ENCODE measurements at places on chromosomes 5 and 9. TPM values are rescaled to one million over a fixed set of nuclear protein-coding genes. Genes with fewer than 3 reads are reported as not detected.

GRCh38 chr5:89707891-89708290 lies 701.7 kb downstream of the CETN3 start:
- DNase-seq, result no peak

- no peak for DNase-seq
Measured at GRCh38 chr5:154466671-154467070, 11.4 kb downstream of the HAND1 start.

DNA sequence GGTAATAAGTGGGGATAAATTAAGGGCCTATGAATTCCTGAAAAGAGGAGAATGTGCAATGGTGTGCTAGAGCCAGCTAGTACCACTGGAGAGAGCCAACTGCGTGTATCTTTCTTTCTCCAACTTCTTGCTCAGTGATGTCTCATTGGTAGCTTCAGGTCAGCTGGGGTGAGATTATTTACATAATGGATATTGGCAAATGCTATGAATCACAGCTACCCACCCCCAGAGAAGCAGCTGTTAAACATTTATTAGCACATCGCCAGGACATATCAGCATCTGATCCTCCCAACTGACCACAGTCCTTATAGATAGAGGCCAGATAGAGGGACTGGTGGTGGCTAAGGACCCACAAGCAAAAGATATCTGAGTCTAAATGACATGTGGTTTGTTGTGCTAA lies 421.3 kb downstream of the ACTL7B start:
- DNase-seq, result no peak

GRCh38 chr5:112921026-112921832 lies 798 bp downstream of the REEP5 start:
- peak; percentile 66 for DNase-seq

- no peak for DNase-seq
Measured at GRCh38 chr9:91776409-91777291, 173.4 kb downstream of the ROR2 start.

DNA sequence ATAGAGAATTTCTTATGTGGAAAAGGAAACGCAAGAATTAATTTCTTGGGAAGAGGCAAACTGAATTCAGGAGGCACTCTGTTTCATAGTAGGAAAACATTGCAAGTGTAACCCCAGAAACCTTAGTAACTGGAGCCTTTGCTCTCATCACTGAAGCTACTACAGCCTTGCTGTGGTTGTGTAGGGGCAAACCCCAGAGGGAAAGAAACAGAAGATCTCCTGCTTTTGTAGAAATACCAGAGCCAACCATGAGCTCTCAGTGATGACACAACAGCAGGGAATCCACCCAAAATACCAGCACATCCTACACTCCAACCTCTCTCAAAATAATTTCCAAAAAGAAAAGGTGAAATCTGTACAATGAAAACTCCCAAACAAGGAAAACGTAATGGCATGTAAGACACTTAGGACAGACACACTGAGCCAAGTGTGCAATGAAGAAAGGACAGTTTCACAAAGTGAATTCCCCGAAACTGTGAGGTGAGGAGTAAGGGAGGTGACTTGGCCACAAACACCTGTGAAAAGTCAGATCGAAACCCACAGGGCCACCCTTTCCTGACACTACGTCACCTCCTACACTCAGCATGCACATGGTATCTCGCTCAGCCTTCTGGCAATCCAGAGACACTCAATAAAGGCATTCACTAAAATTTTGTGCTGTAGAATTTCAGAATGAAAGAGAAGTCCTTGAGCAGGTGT lies 8.5 kb upstream of the ACSL6 start:
- peak; percentile 46 for DNase-seq

DNA sequence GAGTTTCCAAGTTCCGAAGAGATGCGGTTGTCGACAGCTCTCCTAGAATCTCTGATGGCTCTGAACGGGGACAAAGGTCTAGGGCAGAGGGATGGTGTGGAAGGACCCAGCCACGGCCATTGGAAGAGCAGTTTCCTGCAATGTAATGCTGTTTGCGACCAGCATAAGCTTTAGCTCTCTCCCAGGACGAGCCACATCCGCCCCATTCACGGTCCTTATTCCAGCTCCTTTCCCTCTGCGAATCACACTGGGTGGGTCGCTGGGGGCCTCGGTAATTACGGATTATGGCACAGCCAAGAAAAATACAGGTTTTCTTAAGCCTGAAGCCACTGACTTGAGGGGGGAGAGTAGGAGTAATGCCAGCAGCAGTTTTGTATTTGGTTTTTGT lies 22.7 kb downstream of the ANXA2R start:
- DNase-seq, result no peak

- DNase-seq, result no peak
Measured at GRCh38 chr5:150438873-150439546, 10.5 kb downstream of the RPS14 start.

DNA sequence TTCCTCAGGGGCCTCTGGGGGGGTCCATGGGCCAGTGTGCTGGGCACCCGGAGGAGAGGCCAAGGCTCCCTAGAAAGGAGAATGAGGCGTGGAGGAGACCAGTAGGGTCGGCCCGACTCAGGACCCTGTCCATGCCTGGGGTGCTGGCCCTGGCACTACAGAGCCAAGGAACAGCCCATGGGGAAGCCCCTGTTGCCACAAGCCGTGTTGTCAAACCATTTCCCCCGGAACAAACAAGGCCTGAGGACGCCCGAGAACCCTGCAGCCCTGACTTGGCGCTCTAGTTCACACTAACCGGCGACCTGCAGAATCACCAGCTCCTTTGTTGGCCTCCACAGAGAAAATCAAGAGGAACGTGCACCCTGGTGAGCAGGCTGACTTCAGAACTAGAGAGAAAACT lies 41.6 kb upstream of the SLC12A7 start:
- DNase-seq, result no peak

DNA sequence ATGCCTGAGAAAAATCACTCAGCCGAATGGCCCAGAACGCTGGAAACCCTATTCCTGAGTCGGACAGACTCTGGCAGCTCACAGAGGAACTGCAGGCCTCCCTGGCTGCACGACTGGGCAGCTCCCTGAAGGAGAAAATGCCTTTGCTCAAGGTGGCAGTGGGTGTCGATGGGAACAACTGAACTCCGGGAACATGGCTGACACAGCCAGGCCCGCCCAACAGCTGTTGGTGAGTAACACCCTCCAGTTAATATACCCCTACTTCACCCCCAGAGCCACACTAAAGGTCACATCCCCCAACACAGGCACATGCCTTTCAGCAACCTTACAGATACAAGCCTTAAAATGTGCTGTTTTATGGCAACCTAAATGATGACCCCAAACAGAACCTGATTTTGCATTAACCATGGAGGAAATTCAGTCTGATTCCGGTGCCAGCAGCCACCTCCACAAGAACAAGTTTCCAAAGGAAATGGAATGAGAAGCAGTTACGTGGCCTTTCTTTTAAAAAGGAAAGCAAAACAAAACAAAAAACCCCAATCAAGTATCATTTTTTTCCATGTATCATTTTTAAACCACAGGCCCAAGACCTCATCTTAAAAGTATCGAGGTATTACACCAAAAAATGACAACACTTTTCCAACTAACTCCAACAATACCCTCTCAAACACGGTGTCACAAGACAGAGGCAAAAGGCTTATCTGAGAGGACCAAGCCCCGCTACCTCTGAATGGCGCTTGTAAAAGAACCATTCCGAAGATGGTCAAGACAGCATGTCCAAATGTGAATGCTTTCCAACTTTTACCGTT lies 3.1 kb downstream of the KLF9 start:
- peak; percentile 47 for DNase-seq

DNA sequence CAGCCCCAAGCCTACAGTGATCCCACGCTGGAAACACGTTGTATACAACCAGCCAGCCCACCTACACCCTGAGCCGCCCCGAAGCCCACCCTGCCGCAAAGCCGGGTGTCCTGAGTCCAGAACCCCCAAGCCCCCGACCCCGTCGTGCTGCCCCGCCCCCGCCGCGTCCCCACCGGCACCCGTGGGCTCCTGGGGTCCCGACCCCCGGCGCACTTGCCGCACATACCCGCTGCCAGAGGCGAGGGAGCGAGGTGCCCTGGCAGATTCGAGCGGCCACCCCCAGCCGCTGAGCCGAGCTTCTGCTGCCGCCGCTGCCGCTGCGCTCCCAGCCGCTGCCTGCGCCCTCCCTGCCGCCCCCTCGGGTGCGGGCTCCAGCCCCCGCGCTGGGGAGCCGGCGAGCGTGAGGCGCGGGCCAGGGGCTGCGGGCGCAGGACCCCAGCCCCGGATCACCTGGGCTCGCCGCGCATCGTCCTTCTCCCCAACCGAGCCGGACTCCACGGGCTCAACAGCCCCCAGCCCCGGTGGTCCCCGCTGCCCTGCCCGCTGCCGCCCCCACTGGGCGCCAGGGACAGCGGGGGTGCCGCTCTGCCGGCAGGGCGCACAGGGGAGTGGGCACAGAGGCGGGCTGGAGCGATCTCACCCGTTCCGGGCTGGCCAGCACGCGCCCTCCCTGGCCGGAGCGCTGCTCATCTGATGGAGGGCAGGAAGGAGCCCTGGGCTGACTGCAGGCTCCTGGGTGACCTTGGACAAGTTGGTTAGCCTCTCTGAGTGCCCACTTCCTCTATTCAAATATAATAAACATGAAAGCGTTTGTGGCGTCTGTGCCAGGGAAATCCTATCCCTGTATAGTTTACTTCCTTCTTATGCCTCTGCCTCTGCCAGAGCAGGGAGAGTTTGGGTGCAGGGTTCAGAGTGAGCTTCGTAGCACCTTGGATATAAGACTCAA lies at the start of gene HTR4:
TSS of gene HTR4 (minus strand) at position 692 of the 946 bp plus-strand sequence. CDS start 17,513 bp downstream, outside the sequence.
- DNase-seq, result no peak

DNA sequence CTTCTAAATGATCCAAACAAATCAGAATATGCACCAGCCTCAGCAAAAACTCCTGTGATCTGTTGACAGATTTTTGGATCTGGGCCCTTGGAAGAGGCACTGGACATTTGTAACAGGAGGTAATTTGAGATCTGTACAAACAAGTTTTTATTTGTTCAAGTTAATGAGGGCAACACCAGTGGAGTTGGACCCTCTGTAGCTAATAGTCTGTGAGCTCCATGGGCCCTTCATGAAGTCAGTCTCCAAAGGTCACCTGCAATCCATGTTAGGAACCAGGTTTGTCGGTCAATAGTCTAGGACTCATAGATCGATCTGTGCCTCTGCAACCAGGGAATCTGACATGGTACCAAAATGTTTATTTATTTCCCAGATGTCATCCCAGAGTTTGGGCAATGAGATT lies 40.9 kb downstream of the PAM start:
- no peak for DNase-seq

DNA sequence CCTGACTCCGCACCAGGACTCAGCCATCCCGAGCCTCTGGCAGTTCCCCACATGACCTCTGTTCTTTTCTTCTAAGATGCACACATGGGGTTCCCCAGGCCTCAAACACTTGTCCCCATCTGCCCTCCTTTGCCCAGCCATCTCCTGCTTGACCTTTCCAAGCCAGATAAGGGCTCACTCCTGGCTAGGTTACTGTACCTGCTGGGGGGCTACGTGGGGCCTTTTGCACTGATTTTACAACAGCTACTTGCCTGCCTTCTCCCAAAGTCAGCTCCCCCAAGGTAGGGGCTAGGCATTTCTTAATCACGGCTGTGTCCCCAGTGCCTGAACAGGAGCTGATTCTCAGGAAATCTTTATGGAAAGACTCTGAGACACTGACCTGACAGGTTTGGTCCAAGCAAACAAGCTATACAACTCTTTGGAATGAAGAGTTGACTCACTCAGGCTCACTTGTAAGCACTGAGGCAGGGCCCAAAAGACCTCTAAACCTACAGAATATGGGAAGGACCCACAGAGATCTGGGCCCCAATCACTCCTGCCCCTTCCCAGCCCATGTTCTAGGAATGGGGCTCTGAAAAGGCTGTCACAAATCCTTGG lies 2.5 kb downstream of the MACROH2A1 start:
- peak; percentile 31 for DNase-seq

- DNase-seq, result peak; percentile 13
Measured at GRCh38 chr5:43231977-43232376, 40.0 kb downstream of the NIM1K start.

GRCh38 chr5:137036640-137037039 lies 462.5 kb downstream of the SPOCK1 start:
- DNase-seq, result no peak

DNA sequence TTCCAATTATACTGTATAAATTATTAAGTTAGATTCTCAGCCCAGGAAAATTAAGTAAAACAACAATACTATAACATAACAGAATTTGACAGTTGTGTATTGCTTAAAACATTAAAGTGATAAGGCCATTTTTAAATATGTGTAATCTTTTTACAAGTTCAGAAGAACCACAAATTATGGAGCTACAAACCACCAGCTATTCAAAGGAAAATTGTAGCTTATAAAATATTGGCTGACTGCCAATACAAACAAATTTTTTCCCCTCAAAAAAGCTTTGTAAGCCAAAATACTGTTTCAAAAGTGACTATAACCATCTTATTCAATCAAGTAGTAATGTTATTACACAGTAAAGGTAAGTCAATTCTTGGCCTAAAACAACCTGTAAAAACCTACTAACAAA lies 21.9 kb downstream of the STRBP start:
- no peak for DNase-seq

DNA sequence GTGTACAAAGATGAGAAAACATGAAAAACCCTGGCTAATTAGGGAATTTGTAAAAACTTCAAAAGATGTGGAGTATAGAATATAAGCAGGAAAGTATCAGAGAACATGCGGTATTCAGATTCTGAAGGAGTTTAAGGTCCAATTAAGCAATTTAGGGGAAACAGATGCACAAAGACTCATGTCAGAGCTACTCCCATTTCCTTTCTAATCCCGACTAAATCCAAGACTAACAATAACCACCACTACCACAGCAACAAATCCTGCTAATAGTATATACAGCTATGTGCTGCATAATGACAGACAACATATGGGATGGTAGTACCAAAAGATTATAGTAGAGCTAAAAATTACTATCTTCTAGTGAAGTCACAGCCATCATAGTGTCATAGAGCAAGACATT lies 102.1 kb downstream of the LURAP1L start:
- no peak for DNase-seq

- DNase-seq, result peak; percentile 79
Measured at GRCh38 chr5:78889369-78890140, 95.6 kb downstream of the ARSB start.

GRCh38 chr5:133236541-133236951 lies 184.7 kb downstream of the HSPA4 start:
- DNase-seq, result no peak

CATSPER3 gene
- polyA plus RNA-seq, result 0.09 TPM

STPG3 gene
- not detected for polyA plus RNA-seq

TUSC1 gene
- 4.6 TPM for polyA plus RNA-seq

NEURL1B gene
- 1.5 TPM for polyA plus RNA-seq

SPINK4 gene
- polyA plus RNA-seq, result not detected

Data from mammary epithelial cell (primary cell).